ENCODE measurements at places on chromosomes 3 and 15.

DNA sequence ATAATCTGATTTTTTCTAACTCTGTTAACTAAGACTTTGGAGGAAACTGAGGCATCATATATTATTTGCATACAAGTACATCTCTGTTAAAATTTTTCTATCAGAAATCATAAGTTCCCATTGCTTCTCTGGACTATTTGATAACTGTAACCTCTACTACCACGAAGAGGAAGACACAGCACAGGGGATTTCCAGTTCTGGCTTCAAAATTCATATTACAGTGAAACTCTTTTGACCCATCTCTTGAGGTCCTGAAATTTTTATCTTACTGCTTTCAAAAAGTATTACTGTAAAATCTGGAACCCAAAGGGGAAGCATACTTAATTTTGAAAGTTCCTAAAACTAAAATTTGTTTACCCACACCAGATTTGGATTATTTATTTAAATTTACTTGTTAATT is 4.2 kb downstream of the PLSCR1 start:
- no peak for DNase-seq

DNA sequence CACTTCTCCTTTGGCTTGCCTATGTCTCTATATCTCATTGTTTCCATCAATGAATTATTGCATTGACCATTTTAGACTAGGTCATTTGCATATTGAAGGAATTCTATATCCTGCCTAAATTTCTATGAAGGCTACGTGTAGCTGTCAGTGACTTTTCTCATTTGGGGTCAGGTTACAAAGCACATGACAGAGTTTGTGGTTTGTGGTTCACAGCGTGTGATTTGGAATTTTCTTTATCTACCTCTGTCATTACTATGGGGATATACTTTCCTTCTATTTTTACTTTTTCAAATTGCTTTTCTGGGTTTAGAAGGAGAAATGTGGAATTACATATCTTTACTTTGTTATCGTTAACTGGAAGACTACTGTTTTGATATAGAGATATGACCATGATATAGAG is 317.3 kb upstream of the CFAP20DC start:
- no peak for DNase-seq

DNA sequence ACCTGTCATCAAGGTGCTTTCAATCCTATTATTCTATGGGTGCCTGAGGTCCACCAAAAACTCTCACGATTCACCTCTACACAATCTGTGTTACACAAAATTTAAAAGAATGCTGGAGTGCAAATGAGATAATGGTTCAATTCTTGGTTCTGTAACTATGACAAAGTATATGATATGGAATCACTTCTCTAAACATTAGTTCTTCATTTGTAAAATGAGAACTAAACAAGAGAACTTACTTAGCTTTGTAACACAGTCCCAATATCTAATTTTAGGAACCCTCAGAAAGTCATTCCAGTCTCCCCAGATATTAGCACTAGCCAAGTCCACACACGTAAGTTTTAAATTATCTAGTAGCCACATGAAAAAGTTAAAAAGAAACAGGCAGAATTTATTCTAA is 111.5 kb downstream of the TBL1XR1 start:
- no peak for DNase-seq

GRCh38 chr3:123859177-123859576 is 25.0 kb downstream of the MYLK start:
- no peak for DNase-seq

GRCh38 chr3:129690406-129690805 is 83.9 kb upstream of the PLXND1 start:
- no peak for DNase-seq

DNA sequence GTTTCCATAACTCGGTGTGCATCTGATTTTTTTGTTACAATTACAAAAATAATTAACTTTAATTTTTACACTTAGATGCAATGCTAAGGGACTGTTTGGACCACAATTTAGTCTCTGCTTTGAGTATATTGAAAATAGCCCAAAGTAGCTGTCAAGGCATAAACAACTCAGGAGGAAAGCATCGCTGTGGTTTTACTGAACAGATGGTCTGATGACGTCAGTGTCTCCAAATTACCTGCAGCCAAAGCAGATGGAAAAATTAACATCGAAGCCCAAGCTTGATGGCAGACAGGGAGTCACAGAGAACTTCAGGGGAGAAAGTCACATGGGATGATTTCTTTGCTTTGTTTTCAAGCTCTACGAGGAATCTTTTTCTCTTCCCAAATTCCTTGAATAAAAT is 83.1 kb upstream of the PLCL2 start:
- DNase-seq: no peak
